ENCODE measurements at places on chromosomes 2 and 18.

DNA sequence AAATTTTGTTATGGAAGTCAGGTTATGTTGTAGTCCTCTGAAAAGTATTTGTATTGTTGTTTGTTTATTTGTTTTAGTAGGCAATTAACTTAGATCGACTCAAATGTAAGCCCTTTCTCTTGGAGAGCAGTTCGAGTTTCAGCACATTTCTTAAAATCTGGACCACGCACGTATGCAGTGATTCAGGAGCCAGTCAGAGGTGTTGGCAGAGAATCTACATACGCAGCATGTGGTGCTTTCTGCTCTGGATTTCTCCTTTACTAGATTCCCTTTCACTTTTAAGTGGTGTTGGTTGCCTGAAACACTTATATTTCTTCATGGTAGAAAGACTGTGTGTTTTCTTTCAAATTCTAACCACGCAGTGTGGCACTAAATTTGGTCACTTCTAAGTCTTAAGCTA is 773.9 kb upstream of the LRATD1 start:
- DNase-seq, result no peak

- peak; percentile 38 for DNase-seq
Observed at GRCh38 chr2:219628986-219629901, 1.8 kb downstream of the SLC4A3 start.

- no peak for DNase-seq
Observed at GRCh38 chr2:56049233-56049845, 125.8 kb upstream of the EFEMP1 start.

DNA sequence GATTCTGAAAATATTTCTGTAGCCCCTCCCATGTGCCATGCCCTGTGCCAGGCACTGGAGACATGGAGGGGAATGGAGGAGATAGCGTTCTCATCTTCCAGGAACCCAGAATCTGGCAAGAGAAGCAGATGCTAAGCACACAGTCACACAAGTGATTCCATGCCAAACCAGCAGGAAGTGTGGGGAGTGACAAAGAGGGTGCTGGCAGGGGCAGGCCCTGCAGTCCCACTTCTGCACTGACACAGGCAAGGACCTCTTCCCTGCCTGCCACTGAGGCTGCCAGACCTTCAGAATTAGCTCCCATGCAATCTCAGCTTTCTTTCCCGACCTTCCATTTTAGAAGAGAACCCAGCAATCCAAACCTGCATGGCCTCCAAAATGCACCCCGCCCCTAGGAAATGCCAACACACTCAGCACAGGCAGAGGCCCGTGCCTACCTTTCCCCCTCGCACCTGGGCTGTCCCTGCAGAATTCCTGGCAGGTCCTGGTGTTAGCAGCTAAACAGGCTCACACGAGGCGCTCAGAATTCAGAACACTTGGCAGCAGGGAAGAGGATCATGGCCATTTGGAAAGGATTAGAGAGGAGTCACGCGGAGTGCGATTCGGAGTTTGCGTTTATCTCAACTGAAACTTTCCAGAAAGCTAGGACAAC is 155.3 kb downstream of the MSH2 start:
- no peak for DNase-seq

DNA sequence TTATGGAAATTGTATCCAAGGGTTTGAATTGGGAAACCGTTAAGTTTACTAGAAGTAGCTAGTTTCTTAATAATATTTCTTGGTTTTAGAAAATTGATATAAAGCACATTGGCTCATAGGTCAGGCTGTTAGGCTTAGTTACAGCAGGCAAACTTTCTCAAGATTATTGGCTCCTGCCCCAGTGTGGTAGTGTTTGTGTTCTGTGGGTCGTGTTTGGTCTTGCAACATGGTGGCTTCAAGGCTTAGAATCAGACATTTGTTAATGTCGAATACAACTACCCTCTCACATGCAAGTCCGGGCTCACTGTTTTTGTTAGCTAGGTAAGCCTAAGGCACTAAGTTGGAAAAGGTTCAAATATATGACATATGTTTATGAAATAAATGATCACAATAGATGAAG is 19.6 kb downstream of the CERS6 start:
- no peak for DNase-seq

- DNase-seq, result no peak
Observed at GRCh38 chr2:191747170-191747530, 69.2 kb downstream of the NABP1 start.

DNA sequence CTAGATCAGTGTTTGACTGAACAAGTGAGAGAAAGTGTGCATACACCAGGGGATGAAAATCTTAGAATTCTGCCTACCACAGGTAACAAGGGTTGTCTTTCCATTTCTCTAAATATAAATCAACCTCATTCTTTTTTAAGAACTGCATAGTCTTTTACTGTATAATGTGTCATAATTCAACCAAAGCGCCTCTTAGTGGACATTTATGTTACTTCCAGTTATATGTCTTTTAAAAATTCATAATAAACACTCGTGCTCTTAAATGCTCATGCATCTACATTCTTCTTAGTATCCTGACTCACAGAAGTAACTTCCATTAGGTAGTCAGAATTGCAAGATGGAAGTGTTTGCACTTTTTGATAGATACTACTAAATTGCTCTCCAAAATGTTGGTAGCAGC is 76.2 kb downstream of the CHRNA1 start:
- DNase-seq, result no peak

DNA sequence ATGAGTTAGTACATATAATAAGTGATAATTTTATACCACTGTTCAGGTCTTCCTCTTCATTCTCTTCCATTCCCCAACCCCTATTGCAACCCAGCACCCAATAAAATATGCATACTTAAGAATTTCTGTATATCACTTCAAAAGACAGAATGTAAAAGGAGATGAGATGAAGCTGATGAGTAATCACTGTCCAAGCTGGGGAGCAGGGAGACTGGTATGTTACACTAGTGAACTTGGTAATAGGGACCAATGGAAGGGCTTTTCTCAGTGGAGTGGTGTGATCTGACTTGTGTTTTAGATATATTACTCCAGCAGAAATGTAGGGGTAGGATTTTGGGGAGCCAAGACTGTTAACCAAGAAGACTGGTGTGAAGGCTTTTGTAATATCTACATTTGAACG is 18.0 kb upstream of the ARHGAP28 start:
- DNase-seq, result no peak

DNA sequence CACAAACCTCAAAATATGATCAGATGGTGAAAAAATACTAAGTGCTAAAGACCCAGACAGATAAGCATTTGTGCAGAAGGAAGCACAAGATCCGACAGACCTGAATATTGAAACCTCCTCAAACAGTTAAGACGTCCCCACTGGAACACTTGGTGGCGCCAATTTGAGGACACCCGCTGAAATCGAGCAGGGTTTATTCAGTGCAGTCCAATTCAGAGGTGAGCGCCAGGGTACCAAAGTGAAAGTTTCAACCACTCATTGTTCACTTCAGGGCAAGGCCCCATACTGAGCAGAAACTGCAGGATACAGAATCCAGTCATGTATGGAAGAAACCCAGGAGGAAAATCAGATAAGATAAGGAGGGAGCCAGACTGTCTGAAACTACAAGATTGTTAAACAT is 417.6 kb downstream of the LRRTM4 start:
- DNase-seq, result no peak

- no peak for DNase-seq
Observed at GRCh38 chr2:163732727-163733126, 3.1 kb downstream of the FIGN start.

GRCh38 chr2:22198381-22199283 is 1074.9 kb downstream of the TDRD15 start:
- DNase-seq, result no peak

DNA sequence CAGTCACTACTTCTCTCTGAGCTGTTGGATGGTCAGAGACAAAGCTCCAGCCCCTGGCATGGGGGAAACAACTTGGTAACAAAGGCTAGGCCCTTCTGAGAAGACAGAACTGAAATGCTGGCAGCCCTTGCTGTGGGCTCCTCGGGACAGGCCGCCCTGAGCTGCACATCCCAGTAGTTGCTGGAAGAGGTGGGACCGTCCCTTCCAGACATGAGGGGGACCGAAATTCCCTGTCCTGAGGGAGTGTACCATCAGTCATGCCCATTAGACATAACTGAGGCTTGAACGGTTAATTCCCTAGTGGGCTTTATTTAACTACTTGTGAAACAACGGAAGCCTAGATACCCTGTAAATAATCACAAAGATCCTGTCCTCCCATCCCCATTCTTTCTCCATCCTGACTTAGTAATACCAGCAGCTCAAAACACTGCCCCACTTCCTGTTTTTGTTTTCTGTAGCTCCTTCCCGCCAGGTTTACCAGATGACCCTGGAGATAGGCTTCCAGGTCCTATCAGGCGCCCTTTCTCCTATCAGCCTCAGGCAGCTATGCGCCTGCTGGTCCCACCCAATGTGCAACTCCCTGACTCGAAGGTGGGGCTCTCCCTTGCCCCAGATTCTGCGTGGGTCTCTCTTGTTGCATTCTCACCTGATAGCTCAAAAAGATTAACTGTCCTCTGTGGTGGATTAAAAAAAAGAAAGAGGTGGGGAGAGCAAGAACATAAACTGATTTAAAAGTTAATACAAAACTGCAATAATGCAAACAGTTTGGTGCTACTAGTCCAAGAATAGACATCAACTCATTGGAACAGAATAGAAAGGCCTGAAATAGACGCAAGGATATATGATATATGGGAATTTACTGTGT is 37.0 kb upstream of the NT5DC4 start:
- DNase-seq, result no peak

GRCh38 chr2:161427664-161428587 is 11.8 kb downstream of the TBR1 start:
- no peak for DNase-seq

DNA sequence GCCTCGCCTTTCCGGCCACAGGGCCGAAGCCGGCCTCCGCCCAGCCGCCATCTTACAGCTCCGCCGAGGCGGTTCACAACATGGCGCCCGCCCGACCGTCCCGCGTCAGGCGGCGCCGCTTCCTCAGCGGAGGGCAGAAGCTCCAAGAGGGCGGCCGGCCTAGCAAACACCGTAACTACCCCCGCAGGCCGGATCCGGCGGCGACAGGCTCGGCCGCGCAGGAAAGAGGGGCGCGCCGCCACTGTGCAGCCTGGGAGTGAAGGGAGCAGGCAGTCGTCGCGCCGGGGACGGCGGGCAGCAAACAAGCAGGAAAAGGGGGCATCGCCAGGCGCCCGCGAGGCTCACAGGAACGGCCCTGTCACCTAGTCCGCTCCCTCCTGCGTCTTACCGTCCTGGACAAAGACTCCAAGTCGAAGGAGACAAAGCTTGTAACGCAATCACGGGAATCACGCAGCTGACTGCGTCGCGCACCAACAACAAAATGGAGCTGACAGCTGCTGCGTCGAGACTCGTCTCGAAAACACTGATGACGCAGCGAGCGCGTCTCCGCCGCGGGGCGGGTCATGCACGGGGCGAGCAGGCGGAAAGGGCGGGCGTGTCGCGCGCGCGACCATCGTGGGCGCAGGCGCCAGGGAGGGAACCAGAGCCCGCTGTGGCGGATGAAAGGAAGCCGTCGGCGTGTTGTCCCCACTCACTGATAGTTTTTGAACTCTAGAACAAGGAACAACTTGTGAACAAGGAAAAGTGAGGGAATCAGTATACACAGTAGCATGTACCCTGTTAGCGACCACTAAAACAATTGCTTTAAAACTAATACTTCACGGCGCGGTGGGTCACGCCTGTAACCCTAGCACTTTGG is at the start of gene CLK1:
Gene CLK1 (minus strand): TSS at position 483 of the 859 bp plus-strand sequence. CDS start 2,796 bp downstream, outside the sequence.
- peak; percentile 99 for DNase-seq

GRCh38 chr18:8366656-8367055 is 242.6 kb upstream of the RAB12 start:
- no peak for DNase-seq

DNA sequence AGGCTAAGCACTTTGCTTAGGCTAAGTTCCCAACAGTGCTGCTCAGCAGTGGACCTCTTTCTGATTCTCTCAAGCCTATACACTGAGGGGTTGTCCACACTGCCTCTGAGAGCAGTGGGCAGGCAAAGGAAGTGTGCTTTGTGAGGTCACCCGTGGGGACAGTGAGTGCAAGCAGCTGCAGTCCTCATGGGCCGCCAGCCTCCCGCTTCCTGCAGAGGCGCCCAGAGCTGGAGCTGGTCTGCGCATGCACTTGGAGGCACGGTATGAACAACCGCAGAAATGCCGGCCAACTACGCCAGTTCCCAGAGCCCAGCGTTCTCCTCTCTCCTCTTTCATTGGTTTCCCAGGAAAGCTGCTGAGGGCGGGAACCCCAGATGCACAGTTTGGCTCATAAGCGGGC is 149.5 kb upstream of the DLX2 start:
- peak; percentile 77 for DNase-seq

DNA sequence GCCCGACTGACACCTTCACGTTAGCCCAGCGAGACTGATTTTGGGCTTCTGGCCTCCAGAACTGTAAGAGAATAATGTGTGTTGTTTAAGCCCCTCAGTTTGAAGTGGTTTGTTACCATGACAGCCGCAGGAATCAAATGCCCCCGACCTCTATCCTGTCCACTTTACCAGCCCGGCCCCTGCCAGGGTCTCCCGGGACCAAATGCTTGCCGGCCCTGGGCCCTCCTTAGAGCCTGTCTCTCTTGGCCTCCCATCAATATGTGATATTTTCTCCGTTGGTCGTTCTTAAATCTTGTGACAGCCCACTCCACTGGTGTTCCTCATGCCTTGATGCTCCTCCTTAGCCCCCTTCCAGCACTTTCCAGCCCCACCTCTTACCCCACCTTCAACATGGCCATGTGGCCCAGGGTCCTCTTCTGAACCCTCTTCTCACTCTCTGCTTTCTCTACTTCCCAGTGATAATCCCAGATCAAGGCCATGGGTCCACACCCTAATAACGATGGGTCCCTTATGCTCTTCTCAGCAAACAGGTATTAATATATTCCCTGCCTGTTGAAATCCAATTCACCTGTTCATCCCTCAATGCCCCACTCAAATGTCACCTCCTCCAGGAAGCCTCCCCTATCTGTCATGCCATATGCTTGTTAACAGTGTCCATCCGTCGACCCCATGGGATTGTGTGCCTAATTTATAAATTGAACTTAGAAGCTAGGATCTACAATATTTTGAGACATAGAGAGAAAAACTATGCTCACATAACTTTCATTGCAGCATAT is 192.8 kb downstream of the ZFP36L2 start:
- no peak for DNase-seq

DNA sequence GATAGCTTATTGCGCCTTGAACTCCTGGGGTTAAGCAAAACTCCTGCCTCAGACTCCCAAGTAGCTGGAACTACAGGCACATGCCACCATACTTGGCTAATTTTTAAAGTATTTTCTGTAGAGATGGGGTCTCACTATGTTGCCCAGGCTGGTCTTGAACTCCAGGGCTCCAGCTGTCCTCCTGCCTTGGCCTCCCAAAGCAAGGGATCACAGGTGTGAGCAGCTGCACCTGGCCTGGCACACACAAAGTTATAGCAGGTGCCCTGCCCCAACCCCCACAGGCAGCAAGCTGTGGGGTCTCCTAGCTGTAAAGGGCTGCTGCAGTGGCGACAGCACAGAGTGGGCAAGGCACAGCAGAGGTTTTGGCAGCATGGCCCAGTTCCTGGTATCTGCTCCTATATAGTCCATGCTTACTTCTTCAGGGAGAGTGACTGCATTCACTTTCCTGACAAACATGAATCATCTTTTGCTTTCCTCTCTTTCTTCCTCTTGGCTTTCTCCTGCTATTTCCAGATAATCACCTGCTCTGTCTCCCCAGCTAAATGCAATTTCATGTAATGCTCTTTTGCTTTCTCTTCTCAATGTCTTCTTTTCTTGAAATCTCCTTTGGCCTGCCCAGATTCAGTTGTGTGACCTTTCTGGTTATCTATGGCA is 27.3 kb upstream of the METAP1D start:
- no peak for DNase-seq
